Ovary (tissue), 10 donors: ENCODE measurements at places on chromosomes 7 and 10.

GRCh38 chr7:129990403-129991192, 37.8 kb upstream of the UBE2H start:
- no peak for DNase-seq

DNA sequence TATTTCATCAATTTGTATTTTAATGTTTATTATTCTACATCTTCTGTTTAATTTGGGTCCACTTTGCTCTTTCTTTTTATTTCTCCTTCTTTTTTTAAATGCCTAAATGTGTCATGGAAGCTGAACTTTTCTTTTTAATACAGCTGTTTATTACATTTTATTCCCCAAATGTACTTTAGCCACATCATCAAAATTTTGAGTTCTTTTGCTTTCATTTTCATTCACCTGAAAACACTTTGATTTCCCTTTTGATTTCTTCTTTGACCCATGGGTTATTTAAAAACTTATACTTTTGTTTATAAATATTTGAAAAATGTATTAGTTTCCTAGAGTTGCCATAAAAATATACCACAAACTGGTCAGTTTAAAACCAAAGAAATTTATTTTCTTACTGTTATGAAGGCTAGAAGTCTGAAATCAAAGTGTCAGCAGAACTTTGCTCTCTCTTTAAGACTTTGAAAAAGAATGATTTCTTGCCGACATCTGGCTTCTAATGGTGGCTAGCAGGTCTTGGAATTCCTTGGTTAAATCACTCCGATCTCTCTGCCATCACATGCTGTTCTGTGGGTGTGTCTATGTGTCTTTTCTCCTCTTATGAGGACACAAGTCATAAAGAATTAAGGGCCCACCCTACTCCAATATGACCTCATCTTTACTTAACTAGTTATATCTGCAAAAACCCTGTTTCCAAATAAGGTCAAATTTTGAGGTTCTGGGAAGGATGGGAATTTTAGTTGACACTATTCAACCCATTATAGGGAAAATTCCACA, 225.5 kb downstream of the ANKRD7 start:
- DNase-seq = no peak

- peak; percentile 15 for DNase-seq
These were observed 82.7 kb downstream of the FAM204A start for GRCh38 chr10:118259288-118259906.

GRCh38 chr10:398954-399353, 263.7 kb downstream of the ZMYND11 start:
- no peak for DNase-seq

DNA sequence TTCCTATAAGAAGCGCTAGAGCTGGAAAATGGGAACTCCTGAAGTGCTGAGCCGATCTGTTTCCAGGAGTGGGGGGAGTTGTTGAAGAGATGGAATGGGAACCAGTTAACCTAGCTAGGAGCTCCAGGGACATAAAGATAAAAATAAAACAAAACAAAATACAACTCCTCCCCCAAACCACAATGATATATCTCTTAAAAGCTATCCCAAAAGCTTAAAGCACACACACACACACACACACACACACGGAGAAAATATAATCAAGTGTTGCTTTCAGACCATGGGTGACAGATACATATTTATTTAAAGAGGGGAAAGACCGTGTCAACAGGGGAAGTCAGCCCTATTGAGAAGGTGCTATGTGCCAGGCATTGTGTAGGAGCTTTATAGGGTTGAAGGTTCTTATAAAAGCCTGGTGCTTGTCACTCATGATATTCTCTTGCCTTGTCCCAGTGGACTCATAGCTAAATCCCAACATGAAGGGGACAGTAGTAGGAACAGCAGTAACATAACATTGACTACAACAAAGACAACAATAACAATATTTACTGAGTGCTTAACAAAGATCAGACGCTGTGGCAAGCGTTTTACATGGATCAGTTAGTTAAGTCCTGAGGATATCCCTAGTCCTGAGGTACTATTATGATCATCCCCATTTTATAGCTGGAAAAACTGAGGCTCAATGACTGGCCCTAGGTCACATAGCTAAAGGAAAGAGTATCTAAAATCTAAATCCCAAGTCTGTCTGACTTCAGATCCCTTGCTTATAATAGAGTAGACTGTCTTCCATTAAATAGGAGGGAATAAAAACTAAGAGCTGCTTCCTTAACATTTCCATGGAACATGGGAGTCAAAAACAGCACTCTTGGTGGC, 115.5 kb downstream of the SPAG6 start:
- no peak for DNase-seq

DNA sequence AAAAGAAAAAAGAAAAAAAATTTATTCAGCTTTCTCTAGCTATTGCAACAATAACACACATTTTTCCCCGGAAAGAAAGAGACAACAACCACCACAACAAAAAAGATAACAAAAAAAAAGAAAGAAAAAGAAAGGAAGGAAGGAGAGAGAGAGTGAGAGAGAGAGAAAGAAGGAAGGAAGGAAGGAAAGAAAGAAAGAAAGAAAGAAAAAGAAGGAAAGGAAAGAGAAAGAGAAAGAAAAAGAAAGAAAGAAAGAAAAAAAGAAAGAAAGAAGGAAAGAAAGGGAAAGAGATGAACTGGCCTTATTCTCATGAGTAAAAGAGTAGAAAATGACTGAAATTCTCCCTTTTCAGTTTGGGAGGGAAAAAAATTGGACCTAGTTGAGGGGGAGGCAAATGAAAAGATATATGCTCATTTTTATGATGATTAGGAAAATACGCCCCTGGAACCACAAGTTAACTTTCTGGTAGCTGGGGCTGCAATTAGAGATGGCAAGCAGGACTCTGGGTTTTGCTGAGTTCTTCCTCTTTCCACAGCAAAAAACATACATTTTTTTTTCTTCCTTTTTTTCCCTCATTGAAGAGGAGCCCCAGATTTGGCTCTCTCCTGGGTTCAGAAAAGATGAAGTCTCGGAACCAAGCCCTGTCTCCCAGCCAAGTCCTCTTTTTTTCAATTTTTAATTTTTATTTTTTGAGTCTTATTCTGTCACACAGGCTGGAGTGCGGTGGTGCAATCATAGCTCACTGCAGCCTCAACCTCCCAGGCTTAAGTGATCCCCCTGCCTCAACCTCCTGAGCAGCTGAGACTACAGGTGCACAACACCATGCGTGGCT, 12.6 kb upstream of the PRDX3 start:
- no peak for DNase-seq
